ENCODE measurements at places on chromosomes 2 and 18. TPM values are rescaled to one million over a fixed set of nuclear protein-coding genes. Genes with fewer than 3 reads are reported as not detected.
A peak's percentile ranks its signal among the peaks of the same experiment; 100 is the strongest.

Gene ANO7
- 0.67 TPM for total RNA-seq

Gene NUP35
- 21.8 TPM for total RNA-seq

Gene HTR2B
- total RNA-seq, result not detected

Gene HOXD12
- total RNA-seq, result not detected

Gene TXNDC2
- total RNA-seq, result not detected

Gene STARD6
- total RNA-seq, result not detected

Gene CNTNAP5
- not detected for total RNA-seq

Gene REG1B
- not detected for total RNA-seq

Gene B3GNT2
- total RNA-seq, result 19.7 TPM

Gene L3MBTL4
- 11.6 TPM for total RNA-seq

Gene NXPH2
- not detected for total RNA-seq

Gene PARD3B
- 11.9 TPM for total RNA-seq

Gene RND3
- 49.8 TPM for total RNA-seq

Gene TRIM43
- not detected for total RNA-seq

- DNase-seq, result no peak
Measured at GRCh38 chr2:154960802-154961583, 262.5 kb downstream of the KCNJ3 start.

GRCh38 chr2:289362-290089 is 1.6 kb upstream of the ALKAL2 start:
- DNase-seq, result no peak

- no peak for DNase-seq
Measured at GRCh38 chr2:219119422-219120043, 41.1 kb downstream of the NHEJ1 start.

DNA sequence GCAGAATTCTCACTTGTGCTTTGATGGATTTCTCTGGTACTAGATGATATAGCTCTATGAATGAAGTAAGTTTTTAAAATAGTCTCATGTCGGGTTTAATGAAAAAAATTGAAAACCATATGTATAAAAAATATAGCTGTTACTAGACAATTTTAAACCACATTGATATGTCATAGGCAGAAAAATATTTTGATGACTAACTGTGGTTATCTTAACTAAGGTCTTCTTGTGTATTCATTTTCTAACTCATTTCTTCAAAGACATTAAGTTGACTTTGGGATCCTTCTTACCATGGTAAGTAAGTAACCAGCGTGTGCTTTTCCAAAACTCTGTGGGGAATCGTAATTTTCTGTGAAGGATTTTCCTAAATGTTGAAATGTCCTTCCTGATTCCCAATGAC is 160.9 kb upstream of the COL3A1 start:
- no peak for DNase-seq

DNA sequence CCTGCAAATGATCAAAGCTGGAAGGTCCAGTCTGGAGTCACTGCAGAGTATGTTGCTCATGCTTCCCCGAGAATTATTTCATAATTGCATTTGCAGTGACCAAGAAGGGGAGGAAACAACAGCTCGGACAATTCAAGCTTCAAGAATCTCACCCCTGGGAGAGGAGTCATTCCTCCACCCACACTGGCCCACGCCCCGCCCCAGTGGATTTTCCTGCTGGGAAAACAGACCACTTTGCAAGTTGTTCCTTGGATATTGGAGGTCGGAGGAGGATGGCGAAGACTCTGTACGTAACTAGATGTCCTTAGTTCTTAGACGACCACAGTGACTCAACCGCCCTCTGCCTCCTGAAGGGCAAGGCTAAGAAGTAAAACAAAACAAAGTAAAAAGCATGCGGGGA is 159.4 kb downstream of the TPO start:
- DNase-seq, result no peak

DNA sequence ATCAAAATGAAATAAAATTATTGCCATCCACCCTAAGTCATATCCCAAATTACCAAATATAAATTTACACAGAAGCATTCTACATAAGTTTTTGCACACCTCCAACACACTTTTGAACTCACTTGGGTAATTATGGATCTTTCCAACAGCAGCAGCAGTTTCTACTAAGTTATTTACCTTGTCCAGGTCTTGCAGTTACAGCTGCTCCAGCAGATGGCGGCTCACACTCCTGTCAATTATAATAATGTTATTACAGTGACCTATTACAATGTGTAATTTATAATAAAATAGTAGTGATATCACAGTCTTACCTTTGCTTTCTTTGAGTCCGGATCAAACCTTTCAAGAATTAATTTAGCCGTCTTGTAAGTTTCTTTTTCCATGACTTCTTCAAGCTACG is 37.9 kb downstream of the LNPK start:
- no peak for DNase-seq

GRCh38 chr2:181853696-181854095 is 37.8 kb upstream of the ITPRID2 start:
- DNase-seq, result no peak

GRCh38 chr2:173868406-173868805 is 96.8 kb downstream of the SP3 start:
- peak; percentile 26 for DNase-seq

DNA sequence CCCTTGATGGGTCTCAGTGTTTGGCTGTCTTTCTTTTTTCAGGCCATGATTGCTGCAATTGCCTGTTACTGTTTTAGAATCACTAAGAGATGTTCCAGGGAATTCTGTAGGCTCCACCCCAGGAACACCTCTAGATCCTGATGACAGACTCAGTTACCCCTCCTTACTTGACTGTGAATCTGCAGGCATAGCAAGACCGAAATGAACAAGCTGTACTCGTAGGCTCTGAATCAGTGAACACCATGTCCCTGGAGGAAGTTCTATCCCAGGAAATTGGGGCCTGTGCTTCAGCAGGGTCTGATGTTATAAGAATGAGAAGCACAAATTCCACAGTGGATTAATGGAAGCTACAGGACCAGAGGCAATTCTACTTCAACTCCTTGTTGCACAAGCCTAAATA is 148.6 kb downstream of the COPS8 start:
- no peak for DNase-seq

- no peak for DNase-seq
Measured at GRCh38 chr18:48605408-48605845, 66.6 kb downstream of the CTIF start.

GRCh38 chr2:83115606-83116005 is 1343.5 kb downstream of the SUCLG1 start:
- DNase-seq, result no peak

DNA sequence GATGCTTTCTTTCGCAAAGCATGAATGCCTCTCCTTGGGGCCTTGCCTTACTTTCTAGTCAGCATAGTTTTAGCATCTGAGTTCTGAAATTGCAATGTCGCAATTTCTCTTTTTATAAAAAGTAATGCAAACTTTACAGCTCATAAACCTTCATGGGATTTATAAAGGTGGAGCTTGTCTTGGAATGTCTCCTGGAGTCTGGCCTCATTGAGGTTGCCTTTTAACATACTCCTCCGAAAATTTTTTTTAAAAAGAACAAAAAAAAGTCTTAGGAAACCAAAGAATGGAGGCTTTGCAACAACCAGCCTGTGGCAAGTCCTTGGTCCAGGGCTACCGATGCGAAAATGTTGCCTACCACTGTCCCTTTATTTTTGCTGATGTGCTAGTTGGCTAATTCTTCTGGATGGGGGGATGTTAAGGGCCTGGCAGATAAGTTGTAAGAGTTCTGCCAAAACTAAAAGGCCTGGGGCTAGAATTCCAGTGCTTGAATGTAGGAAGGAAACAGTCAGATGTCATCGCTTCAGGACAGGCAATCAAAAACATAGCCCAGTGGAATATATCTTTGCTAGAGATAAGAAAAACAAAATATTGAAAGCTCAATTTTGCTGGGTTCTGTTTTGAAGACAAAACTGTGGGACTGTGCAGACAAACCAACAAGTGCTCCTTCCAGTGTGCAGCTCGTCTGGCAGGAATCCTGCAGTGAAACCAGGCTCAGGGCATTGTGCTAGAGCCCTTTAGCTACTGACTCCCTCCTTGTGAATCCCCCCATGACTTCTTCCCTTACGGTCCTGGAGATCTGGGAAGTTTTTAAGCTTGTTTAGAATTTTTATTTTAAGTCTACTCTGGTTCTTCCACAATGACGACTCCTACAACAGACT is 213.0 kb downstream of the PIEZO2 start:
- DNase-seq, result no peak

DNA sequence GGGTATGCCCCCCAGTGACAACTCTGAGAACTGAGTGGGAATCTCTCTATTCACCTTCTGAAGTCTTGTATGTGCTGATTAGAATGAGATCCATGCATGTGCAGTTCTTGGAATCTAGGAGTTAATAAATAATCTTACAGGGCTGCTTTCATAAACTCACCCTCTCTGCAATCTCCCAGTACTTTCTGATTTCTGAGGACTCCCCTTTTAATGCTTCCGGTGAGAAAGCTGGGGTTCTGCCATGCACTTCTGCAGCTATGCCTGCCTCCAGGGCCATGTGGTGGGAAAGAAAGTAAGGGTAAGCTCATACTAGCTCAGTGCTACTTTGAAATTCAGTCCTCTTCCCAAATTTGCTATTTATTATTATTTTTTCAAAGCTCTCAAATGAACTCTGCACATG is 432.9 kb downstream of the MTX2 start:
- DNase-seq, result no peak

DNA sequence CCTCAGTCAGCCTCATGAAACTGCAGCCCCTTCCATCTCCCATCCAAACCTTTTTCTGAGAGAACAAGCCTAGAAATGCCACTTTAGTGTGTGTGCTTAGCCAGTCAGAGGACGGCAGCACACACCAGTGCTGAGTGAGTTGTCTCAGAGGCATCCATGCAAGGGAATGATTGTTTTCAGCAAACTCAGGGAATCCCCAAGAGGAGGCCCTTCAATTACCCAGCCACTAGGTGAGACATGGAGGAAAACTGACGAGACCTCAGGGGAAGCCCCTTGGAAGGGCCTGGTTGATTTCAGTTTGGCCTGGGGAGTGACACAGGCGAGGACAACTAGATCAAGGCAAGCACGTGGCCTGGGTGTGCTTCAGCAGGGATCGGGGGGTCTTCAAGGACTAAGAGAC is 49.7 kb downstream of the APOB start:
- DNase-seq, result no peak

- peak; percentile 89 for DNase-seq
Measured at GRCh38 chr2:190408538-190409271, 550 bp downstream of the MFSD6 start.

- no peak for DNase-seq
Measured at GRCh38 chr2:96683307-96683706, 40.7 kb downstream of the FER1L5 start.

- no peak for DNase-seq
Measured at GRCh38 chr18:61502472-61502871, 169.2 kb downstream of the CDH20 start.

DNA sequence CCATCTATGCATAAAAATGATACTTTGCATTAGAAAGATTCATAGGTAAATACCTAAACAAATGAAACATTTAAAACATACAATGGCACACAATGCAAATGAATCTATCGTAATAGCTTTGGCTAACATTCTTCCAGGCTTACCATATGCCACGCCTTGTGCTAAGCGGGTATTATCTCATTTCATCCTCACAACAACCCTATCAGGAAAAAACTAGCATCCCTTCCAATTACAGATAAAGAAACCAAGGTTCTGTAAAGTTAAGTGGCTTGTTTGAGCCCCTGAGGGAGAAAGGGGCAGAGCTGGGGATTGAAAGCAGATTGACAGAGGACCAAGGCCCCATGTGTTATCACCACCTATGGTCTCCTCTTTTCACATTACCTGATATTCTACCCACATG is 145.4 kb upstream of the ETAA1 start:
- no peak for DNase-seq

DNA sequence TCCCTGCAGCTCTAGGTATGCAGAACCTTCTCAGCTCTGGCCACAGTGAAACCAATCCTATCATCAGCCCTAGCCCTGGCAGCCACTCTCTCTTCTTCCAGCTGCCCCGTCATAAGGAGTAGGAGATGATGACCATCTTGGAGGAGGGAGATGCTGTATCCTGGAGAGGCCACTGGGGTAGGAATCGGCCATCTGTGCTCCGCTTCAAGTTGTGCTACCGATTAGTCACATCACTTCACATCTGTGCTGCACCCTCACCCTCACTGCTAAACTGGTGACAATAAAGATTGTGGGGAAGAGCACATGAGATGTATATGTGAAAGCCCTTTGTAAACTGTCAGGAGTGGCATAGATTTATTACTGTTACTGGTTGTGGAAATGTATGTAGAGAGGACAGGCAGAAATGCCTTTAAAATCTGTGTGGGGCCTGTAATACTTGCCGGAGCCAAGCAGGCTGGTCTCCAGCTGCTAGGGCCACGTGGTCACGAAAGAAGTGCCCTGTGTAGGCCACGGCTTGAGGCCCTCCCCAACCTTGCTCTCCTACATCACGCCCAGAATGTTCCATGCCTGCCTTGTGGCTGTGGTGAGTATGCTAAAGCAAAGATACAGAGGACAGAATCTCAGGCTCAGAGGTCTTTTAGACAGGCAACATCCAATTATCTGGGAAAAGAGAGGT is 236.8 kb downstream of the CLIP4 start:
- DNase-seq, result no peak

DNA sequence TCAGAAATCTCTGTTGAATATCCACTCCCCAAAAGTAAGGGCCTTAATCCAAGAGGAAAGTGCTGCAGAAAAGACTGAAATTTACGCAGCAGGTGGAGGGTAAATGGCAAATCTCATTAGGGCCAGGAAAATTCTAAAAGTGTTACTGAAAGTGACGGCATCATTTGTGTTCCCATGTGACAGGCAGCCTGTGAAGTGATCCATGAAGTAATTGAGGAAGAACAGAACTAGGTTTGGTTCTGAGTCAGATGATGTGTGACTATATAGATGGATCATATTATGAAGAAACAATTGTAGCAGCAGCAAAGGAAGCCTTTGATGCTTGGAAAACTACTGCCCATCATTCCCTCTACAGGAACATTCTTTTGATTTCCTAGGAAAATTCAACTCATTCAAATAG is 401.2 kb downstream of the TGIF1 start:
- no peak for DNase-seq

- DNase-seq, result no peak
Measured at GRCh38 chr18:35264409-35264808, 23.6 kb downstream of the ZNF397 start.

DNA sequence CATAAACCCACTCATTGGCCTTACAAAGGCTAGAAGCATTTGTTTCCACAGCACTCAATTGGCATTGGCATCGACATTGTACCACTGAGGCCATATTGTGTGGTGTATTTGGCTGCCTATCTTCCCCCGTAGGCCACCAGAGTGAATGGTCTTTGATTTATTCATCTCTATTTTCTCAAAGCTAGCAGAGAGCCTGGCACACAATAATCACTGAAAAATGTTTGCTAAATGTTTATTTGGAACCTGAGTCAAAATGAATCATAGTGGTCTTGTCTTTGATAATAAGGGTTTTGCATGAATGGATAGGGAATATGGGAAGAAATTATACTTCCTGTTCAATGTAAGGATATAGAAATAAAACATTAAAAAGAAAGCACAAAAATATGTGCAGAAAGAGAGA is 107.3 kb upstream of the SLC8A1 start:
- DNase-seq, result no peak

DNA sequence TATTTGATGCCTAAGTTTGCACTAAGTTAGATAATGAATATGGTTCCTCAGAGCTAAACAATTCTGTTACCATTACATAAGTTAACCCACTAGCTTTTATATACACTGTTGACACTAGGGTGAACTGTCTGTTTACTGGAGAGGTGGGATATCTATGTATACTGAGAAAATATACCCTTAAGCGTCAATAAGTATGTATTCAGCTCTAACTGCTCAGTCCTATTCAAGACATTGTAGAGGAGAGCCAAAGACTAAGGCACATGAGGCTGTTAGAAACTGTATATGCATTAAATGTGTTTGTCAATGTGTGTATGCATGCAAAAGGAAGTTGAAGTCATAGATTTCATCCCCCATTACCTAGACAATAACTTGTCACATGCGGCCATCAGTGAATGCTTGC is 710.0 kb downstream of the TDRD15 start:
- DNase-seq, result no peak

- DNase-seq, result no peak
Measured at GRCh38 chr2:218405746-218406208, 6.1 kb downstream of the CTDSP1 start.
